Activated T-helper 1 cell treated with anti-CD3 and anti-CD28 coated beads, Interleukin-2, amount 50 U/mL, for 16 hours (primary cell): ENCODE measurements at places on chromosomes 12 and 14.

GRCh38 chr12:30965613-30965985 lies 39.1 kb downstream of the TSPAN11 start:
- no peak for DNase-seq

DNA sequence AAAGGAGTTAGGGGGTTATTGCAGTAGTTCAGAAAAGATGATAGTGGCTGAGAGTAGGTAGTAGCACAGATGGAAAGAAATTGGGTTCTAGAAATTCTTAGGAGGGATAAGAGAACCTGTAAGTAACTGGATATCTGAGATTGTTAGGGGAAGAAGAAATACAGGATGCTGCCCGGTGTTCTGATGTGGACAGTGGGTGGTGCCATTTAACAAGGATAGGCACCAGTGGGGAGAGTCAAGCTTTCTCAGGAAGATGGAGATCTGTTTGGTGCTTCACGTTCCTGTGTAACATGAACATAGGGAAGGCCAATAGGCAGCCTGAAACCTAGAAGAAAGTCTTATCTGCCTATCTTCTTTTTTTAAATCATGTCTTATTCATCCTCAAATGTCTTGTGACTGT lies 245.9 kb downstream of the NPAS3 start:
- no peak for DNase-seq

DNA sequence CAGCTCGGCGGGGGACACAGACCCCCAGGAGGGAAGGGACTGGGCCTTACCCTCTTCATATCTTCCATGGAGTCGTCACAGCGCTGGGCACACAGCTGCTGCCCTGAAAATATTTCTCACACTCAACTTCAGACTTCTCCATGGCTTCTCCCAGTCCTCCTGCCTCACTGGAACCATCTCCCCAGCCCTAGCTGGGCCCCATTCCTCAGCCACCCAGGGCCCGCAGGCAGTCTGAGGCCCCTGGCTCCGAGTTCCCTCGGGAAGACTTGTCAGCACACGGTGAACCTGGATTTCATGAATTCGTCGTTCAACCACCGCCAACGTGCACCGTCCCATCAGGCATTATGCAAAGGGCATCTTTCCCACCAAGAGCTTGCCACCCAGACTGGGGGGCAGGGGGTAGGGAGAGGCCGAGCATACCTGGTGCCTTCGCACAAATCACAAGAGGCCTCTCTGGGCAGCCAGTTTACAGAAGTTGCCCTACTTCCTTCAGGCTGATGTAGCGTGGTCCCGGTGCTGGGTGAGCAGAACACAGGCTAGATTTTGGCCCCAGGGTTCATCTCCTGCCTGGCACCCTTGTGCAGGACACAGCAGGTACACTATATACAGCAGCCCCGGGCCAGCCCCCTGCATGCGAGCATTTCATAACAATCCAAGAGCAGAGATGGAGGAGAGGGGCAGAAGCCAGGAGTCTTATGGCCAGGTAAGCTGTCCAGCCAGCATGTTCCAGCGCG lies 44.2 kb downstream of the LTBP2 start:
- no peak for DNase-seq

- DNase-seq, result no peak
These were observed 10.3 kb downstream of the KRT7 start for GRCh38 chr12:52243259-52243855.

DNA sequence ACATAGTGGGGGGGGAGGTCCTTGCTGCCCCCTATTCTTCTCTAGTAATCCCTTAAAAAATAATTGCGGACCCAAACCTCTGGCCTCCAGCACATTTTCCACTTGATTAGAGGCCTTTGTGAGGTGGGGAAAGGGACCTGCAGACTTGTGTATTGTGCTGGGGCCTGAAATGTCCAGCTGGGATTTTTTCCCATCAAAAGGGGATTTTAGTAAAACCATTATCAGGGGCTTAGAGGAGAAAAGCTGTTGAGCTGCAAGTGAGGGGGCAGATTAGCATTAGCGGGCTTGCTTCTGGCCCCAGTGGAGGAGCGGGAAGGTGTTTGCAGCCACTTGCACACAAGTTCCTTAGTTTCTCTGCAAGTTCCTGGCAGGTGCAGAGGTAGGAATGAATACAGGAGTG lies 13.9 kb downstream of the FBXL14 start:
- no peak for DNase-seq

DNA sequence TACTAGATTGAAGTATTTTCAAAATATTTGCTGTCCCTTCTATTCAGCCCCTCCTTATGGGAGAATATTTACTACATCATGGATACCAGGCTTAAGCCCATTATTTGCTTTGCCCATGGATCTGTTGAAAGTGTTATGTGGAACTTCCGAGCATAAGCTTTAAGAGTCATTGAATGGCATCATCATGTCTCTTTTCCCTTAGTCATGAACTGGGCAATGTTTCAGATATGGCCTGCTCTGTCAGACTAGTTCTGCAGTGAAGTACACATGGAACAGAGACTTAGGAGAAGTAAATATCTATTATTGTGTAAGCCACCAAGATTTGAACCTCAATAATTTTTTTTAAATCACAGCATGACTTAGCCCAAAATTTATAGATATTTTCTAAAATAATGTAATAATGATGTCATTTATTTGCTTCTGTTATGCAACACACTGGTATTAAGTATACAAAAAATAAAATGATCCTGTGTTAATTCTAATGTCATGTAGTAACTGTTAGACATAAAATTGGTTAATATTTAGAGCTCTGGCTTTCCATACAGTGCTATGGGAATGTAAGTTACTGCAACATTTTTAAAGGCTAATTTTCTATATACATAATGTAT lies 1097.3 kb downstream of the SLC16A7 start:
- DNase-seq, result no peak

DNA sequence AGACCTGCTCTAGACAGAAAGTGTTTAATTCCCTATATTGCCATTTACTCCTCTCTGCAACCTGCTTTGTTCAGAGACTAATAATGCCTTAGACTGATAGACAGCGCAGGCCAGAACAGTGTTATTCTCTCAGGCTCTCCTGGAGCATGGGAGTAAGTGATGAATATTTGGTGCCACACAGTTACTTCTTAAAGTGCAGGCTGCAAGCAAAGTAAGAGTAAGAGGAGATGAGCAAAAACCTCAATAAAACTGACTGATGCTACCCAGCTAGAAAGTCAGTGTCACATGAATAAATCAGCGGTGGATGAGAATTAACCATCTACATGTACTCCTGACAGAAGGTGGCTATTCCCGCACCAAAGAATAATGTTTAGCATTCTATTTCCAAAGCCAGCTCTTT lies 9.9 kb downstream of the TRIM9 start:
- DNase-seq, result no peak

- peak; percentile 42 for DNase-seq
These were observed at the start of gene RASSF3 for GRCh38 chr12:64610079-64610659. TSS of gene RASSF3 (plus strand) at chr12:64610495. CDS start at chr12:64610633, 138 bp downstream.

- no peak for DNase-seq
These were observed 184.7 kb downstream of the PIWIL1 start for GRCh38 chr12:130522244-130522834.

GRCh38 chr14:30698463-30698862 lies 76.3 kb downstream of the SCFD1 start:
- DNase-seq, result no peak

GRCh38 chr12:56086096-56086495 lies 6.1 kb downstream of the ERBB3 start:
- no peak for DNase-seq

DNA sequence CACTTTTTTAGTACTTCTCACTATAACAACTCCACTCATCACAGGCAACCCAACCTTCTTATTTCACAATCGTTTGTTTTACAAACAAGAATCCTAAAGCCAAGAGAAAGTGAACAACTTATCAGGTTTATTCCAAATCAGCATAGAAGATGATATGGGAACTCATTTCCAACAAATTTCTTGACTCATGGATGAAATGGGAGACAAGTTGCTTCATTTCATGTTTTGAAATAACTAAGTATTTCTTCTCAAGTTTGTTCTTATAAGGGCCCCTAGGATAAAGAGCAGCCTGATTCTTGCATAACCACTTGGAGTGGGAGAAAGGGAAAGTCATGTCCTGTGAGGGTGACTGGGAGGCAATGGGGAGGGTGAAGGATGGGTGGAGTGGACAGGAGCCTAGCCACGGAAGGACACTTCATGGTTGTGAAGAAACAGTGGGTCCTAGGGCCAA lies 168.3 kb downstream of the DUSP6 start:
- no peak for DNase-seq

DNA sequence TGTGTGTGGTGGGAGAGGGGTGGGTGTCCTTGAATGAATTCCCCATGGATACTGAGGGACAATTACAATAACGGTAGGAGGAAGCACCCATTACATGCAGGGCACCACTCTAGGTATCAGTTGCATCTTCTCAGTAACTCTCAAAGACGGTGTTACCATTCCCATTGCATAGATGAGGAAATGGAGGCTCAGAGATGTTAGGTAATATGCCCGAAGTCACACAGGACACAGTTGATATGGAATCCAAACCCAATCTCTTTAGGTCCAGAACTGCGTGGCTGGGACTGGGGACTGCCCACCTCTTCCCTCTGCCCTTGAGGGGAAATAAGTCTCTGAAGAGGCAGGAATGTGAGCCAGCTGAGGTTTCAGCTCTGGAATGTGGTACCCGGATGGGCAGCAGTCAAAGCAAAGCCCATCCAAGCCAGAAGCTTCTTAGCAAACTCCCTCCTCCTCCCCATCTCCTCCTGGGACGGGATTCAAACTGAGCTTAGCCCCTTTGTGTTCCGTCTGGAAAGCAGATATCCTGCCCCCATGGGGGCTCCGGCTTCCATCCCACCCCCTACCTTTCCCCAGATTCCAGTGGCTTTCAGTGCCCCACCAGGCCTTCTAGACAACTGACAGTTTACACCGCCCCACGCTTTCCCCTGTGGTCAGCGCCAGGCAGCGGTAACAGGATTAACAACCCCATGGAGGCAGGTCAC lies 187.5 kb downstream of the RBM19 start:
- DNase-seq, result no peak

DNA sequence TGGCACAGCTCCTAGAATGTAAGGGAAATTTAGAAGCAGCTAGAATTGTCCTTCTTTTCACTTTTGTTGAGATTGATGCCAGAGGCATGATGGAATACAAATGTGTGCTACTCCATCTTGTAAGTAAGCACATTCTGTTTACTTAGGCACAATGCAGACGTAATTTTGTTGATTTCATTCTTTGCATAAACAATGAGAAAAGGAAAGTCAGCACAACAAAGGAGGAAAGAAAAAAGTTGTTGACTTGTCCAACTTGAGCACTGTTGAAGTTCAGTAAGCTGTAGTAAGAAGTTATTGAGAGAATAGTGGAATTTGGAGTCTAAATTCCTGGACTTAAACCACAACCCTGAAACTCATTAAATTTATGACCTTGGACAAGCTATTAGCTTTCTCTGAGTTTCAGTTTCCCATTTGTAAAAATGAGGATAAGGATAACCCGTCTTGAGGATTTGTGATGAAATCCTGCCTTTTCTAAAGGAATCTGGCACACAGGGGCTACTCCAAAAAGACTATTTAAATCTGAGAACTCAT lies 19.4 kb upstream of the CNTN1 start:
- DNase-seq, result no peak

DNA sequence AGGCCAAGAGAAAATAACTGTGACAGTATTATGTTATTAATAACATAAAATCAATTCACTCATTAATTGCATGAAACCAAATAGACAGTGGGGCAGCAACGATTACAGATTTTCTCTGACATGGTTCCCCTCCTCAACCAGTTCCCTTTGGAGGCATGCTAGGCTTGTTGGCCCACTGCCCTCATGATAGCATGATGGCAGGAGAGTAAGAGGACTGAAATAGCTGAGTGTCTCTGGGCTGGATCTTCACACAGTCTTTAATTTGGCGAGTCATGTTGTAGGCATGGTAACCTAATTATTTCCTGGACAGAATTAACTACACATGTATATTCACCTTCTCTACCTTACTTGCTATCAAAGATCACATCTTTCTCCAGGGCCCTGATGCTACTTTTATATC lies 266.2 kb upstream of the PELI2 start:
- DNase-seq, result no peak

DNA sequence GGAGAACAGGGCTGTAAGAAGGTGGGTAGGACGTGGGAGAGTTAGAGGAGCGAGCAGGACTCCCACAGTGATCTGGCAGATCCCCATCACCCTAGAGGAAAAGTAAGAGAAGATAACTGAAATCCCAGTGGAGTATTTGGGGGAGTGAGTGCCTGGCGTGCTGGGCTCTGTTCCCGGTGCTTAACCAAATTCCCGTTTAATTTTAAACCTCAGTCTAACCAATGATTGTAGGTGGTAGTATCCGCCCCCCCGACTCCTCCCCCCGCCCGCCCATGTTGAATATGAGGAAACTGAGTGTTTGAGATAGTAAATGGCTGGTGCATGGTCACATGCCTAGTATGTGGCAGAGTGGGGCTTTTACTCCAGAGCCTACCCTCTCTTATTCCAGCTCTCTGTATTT lies 1.2 kb downstream of the TARBP2 start:
- DNase-seq, result no peak

DNA sequence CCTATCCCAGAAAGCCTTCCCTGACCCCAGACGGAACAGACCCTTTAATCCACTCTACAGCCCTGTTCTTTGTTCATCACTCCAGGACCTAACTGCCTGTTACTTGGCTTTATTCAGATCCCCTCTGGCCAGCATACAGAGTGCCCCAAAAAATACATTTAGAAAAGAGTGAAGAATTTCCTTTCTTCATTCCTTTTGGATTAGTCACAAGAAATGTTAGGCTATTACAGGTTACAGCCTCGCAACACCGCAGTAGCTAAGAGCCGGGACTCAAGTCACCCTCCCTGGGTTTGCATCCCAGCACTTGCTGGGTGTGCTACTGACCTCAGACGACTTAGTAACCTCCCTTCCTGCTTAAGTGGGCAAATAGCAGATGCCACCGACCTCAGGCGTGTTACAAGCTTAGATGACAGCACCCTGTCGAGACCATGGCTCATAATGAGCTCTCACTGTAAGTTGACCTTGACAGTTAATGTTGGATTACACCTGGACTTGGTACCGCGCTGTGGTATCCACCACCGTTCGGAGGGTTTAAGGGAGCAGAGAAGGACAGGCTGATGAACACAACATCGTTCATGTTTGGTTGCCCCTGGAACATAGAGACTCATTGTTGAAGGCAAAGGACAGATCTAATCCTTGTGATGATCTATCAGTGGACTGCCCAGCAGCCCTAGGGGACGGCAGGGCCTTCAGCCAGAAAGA lies 12.9 kb downstream of the GLRX5 start:
- no peak for DNase-seq

GRCh38 chr12:21416511-21417121 lies 20.8 kb upstream of the PYROXD1 start:
- DNase-seq, result no peak

- DNase-seq, result no peak
These were observed 4.7 kb upstream of the DIO2 start for GRCh38 chr14:80215756-80216581.

- no peak for DNase-seq
These were observed 4.4 kb downstream of the WNT1 start for GRCh38 chr12:48982397-48983080.

- no peak for DNase-seq
These were observed 7.6 kb downstream of the MUCL1 start for GRCh38 chr12:54861927-54862326.

- DNase-seq, result no peak
These were observed 52.2 kb upstream of the PLBD1 start for GRCh38 chr12:14619741-14620501.
